ENCODE measurements at places on chromosomes 12 and 14. TPM values are rescaled to one million over a fixed set of nuclear protein-coding genes. Genes with fewer than 3 reads are reported as not detected.
A peak's percentile ranks its signal among the peaks of the same experiment; 100 is the strongest.

DNA sequence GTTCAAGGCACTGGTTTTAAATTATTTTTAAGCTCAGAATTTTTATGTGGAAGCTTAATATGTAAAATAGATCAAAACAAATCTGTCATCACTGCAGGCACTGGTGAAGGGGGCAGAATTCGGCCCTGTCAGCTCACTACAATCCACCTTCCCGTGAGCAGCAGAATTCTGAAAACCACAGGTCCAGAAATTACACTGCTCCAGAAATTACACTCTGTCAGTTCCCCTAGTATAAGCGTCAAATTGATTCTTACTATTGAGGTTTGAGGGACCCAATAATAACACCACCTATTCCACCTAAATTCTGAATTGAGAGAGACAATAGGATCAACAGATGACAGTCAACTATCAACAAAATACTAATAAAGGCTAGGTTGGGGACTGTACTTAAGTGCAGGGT lies 245.5 kb downstream of the PHLDA1 start:
- no peaks in the 10 kb centered on the region for H3K27me3 ChIP-seq
- H3K4me3 ChIP-seq, result no peak overlapping the region
- no peak overlapping the region for H3K27ac ChIP-seq
- H3K36me3 ChIP-seq, result no peaks in the 10 kb centered on the region
- no peaks in the 10 kb centered on the region for H3K4me1 ChIP-seq

- H3K4me1 ChIP-seq, result no peaks in the 10 kb centered on the region
- H3K36me3 ChIP-seq, result no peaks in the 10 kb centered on the region
- DNase-seq, result no peak
- no peak overlapping the region for H3K4me3 ChIP-seq
Observed at GRCh38 chr12:76680940-76681339, 83.0 kb upstream of the ZDHHC17 start.

DNA sequence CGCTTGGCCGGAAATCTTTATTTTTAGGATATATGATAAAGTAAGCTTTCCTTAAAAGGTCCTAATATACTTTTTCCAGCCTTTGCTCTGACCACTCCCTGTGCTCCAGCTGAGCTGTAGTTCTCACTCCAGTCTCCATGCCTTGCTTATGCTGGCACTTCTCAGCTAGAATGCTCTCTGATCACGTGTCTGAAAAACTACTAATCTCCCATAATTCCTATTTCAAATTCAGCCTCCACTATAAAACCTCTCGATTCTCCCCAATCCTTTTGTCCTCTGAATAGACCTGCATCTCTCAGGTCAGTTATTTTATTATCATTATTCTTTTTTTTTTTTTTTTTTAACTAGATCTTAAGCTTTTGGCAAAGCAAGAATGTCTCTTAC lies 3.7 kb downstream of the BIN2 start:
- H3K4me1 ChIP-seq, result peaks cover 42% of the 10 kb centered on the region
- no peak overlapping the region for H3K4me3 ChIP-seq
- H3K36me3 ChIP-seq, result no peaks in the 10 kb centered on the region
- no peaks in the 10 kb centered on the region for H3K27me3 ChIP-seq
- peak overlapping the region; percentile 68 for H3K27ac ChIP-seq

DNA sequence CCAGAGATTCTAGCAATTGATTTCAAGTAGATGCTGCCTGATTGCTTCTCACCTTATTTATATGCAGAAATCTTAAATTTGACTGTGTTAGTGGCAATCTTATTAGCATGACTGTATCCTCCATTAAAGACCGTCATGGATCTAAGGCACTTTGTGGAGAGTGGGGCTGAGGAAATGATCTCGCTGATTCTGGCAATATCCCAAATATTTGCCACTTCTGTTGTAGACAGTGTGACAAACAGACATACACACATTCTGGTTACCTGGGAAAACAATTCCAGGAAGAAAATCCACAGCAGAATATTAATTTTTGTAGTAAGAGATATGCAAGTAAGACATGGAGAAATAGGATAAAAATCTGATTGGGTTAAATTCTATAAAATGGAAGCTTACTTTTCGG lies 269.0 kb upstream of the G2E3 start:
- no peaks in the 10 kb centered on the region for H3K27me3 ChIP-seq
- H3K27ac ChIP-seq, result no peak overlapping the region
- no peaks in the 10 kb centered on the region for H3K4me1 ChIP-seq
- no peaks in the 10 kb centered on the region for H3K36me3 ChIP-seq

- H3K27ac ChIP-seq, result no peak overlapping the region
- no peak for DNase-seq
Observed at GRCh38 chr14:88473791-88474190, 81.0 kb downstream of the PTPN21 start.

GRCh38 chr12:89215196-89215595 lies 137.1 kb downstream of the DUSP6 start:
- no peak overlapping the region for H3K27ac ChIP-seq
- no peaks in the 10 kb centered on the region for H3K27me3 ChIP-seq
- no peak for DNase-seq
- no peak overlapping the region for H3K4me3 ChIP-seq

DNA sequence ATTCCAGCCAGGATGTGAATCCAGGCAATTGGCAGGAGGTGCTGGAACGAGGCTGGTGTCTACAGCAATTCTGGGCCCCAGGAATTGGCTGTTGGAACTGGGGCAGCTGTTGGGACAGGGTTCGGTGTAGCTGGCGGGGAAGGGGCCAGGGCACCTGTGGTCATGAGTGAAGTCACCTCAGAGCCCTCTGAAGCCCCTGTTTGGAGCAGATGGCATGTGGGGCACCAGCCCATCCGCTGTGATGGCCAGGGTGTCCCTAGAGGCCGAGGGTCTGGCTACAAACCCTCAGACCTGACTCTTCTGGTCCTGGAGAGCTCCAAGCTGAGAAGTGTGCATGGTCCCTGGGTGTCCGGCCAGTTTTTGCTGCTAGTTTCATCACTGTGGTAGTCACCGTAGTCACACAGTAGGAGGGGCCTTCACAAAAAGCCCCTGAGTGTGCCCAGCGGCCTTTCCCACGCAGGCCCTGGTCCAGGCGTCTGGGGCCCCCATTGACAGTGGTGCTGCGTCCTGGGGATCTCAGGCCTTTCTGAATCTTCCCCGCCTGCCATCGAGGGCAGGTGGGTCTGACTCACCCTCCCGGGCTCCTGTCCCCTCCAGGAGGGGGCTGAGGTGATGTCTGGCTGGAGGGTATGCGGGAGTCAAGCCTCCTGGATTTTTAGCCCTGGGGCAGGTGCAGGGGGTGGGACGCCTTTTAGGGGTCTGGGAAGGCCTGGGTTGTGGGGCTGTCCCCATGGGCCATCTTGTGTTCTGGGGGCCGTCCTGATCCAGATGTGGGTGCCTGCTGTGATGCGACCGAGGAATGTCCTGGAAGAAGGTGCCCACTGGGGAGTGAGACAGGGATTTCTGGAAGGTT lies 368.0 kb downstream of the TMEM121 start:
- no peak overlapping the region for H3K4me3 ChIP-seq
- H3K36me3 ChIP-seq, result no peaks in the 10 kb centered on the region
- H3K4me1 ChIP-seq, result no peaks in the 10 kb centered on the region
- H3K27ac ChIP-seq, result no peak overlapping the region

GRCh38 chr14:103563844-103564505 lies 1.2 kb downstream of the COA8 start:
- H3K27me3 ChIP-seq, result no peaks in the 10 kb centered on the region
- DNase-seq, result no peak
- no peak overlapping the region for H3K27ac ChIP-seq
- peaks cover 22% of the 10 kb centered on the region for H3K4me1 ChIP-seq

DNA sequence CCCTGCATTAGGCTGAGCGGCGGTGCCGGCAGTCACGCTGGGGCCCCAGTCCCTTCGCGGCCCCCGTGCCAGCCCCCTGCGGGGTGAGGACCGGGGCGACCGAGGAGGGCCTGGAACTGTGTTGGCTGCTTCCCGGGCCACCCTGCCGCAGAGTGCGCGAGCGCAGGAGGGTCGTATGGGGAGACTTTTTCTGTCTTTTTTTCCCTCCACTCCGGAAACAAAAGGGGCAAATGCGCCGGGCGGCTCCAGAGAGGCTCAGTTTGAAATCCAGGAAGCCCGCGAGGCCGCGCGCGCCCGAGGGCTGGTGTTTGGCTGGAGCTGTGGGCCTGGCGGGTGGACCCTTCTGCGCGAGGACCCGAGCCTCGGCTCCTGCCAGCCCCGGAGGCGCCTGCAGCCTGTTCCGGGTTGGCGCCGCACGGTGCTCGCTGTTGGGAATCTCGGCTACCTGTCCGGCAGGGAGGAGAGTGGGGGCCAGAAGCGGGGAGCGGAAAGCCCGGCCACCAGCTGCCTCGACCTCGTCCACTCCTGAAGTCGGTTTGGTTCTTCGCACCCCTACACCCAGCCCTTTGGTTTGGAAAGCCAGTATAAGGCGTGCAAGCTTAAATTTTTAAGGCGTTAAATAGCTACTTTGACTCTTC lies 638 bp downstream of the PLEKHG3 start:
- H3K27me3 ChIP-seq, result peaks cover 5% of the 10 kb centered on the region
- no peak for DNase-seq
- H3K36me3 ChIP-seq, result no peaks in the 10 kb centered on the region
- no peak overlapping the region for H3K27ac ChIP-seq

- no peak overlapping the region for H3K27ac ChIP-seq
- no peaks in the 10 kb centered on the region for H3K4me1 ChIP-seq
- no peak for DNase-seq
- H3K27me3 ChIP-seq, result no peaks in the 10 kb centered on the region
Observed at GRCh38 chr12:42124764-42125387, 19.8 kb downstream of the GXYLT1 start.

GRCh38 chr14:99079061-99079727 lies 192.8 kb downstream of the BCL11B start:
- no peak overlapping the region for H3K4me3 ChIP-seq
- H3K27ac ChIP-seq, result no peak overlapping the region

GRCh38 chr14:32350020-32350419 lies 20.9 kb downstream of the AKAP6 start:
- H3K36me3 ChIP-seq, result no peaks in the 10 kb centered on the region
- H3K4me3 ChIP-seq, result no peak overlapping the region
- H3K27me3 ChIP-seq, result no peaks in the 10 kb centered on the region
- no peaks in the 10 kb centered on the region for H3K4me1 ChIP-seq
- no peak overlapping the region for H3K27ac ChIP-seq
- DNase-seq, result peak; percentile 17

DNA sequence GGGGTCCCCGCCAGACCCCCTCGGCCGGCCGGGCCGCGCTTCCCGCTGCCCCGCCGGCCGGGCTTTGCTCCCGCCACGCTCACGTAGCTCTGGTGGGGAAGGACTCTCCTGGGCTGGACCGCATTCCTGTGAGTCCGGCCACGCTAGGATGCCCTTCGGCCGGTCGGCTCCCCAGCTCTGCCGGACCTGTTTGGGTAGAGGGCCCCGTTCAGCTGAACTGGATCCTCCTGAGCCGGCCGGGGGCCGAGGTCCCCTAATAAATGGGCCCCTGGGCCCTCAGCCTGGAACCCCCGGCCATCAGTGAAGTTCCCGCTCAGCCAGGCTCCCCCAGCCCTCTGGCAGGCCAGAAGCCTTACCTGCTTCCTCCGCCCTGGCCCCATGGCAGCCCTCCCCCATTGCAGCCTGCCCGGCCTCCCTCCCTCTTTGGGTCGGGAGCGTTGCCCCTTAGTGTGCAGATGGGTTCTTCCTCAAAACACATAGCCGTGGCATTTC lies 593 bp downstream of the UNC119B start:
- DNase-seq, result no peak
- peak overlapping the region; percentile 62 for H3K27ac ChIP-seq
- peaks cover 13% of the 10 kb centered on the region for H3K36me3 ChIP-seq
- peaks cover 15% of the 10 kb centered on the region for H3K4me1 ChIP-seq

- DNase-seq, result no peak
- no peak overlapping the region for H3K4me3 ChIP-seq
- no peaks in the 10 kb centered on the region for H3K4me1 ChIP-seq
- no peaks in the 10 kb centered on the region for H3K36me3 ChIP-seq
- no peaks in the 10 kb centered on the region for H3K27me3 ChIP-seq
Observed at GRCh38 chr14:32217301-32217700, 14.2 kb upstream of the RNU6-8 start.

CLEC9A gene
- not detected for total RNA-seq

CD69 gene
- 12.4 TPM for total RNA-seq

NDRG2 gene
- total RNA-seq, result 0.49 TPM

LMNTD1 gene
- not detected for total RNA-seq

LRIG3 gene
- total RNA-seq, result 6.1 TPM

PRIMA1 gene
- total RNA-seq, result not detected

KITLG gene
- 0.32 TPM for total RNA-seq

OTOGL gene
- total RNA-seq, result 0.56 TPM

Measured in GM12878 (cell line).